ENCODE measurements at places on chromosomes 7 and 10.
A peak's percentile ranks its signal among the peaks of the same experiment; 100 is the strongest.

- DNase-seq, result no peak
These were observed 29.1 kb downstream of the FAS start for GRCh38 chr10:89019569-89020327.

DNA sequence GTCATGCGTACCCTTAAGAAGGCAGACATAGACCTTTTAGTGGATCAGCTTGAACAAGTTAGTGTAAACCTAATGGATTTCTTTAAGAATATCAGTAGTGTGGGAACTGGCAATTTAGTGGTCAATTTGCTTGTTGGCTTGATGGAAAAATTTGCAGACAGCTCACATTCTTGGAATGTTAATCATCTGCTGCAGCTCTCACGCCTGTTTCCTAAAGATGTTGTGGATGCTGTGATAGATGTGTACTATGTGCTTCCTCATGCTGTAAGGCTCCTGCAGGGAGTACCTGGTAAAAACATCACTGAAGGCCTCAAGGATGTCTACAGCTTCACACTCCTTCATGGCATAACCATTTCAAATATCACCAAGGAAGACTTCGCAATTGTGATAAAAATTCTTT lies 103.4 kb downstream of the ABCA13 start:
- no peak for DNase-seq

GRCh38 chr10:54530299-54530698 lies 270.7 kb downstream of the PCDH15 start:
- no peak for DNase-seq

DNA sequence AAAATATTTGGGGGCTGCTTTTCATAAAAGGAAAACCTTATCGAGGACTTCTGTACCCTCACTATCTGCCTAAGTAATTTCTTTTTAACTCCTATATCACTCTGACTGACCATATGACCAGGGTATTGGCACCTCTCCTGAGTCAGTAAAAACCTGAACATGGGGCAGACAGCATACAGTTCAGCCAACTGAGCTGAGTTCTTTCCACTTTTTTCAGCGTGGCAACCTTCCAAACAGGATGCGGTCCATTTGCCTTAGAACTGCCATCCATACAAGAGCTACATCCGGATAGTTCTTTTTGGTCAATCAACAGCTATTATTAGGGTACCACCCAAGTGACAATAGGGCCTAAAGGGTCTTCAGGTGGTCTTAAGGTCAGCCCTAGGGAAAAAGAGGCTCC lies 122.6 kb downstream of the MARCHF5 start:
- DNase-seq, result no peak

- DNase-seq, result no peak
These were observed 94.3 kb downstream of the DLG5 start for GRCh38 chr10:77832238-77832637.

GRCh38 chr7:99597762-99598501 lies at the start of gene TMEM225B:
Gene TMEM225B, plus strand, starts transcription at chr7:99598267. Its CDS starts 6,122 bp downstream, at chr7:99604389.
- DNase-seq, result no peak

GRCh38 chr7:80719261-80719660 lies 80.8 kb downstream of the CD36 start:
- no peak for DNase-seq

DNA sequence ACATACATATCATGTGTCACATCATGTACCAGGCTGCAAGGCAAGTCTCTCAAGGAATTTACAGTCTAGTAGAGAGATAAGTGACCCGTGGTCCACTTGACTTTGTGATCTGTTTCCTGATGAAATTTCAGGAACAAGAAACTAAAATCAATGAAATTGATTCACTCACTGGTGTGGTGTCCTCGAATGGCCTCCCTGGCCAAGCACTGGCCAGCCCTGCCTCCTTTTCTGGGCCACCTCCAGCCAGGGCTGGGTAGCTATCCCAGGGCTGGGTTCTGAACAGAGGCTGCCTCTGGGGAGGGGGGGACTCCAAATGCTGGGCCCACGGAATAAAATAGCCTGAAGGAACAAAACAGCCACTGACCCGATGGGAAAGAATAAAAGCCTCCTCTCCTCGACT lies 182.2 kb downstream of the HERPUD2 start:
- no peak for DNase-seq

DNA sequence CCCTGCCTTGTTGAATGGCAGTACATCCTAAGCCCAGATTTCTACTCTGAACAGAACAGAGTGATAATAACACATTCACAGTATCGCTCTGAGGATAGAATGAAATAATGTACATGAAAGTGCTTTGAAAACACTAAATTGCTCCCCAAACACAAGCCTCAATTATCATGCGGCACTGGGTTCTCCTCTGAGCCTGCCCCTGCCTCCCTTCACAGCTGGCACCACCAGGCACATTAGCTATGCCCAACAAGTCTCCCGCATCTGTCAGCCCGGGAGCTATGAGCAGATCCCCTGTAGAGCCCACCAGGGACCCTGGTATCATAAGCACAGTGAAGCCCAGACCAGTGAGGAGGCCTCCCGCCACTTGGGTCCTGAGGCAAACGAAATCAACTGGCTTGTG lies 405.5 kb downstream of the GRID1 start:
- DNase-seq, result no peak

DNA sequence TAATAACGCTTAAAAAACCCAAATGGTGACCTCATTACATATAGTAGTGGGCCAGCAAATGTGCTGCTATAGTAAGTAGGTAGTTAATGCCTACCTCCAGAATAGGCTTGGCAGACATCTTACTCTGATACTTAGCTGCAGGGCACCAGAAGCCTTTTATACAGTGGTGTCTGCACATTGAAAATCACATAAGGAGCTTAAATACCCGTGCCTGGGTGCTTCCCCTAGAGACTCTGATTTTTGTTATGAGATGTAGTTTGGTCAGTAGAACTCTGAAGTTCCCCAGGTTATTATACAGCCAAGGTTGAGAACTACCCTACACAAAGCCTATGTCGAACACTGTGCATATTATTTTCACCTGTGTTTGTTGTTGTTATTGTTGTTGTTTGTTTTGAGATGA lies 47.2 kb downstream of the ANKIB1 start:
- DNase-seq, result no peak

- no peak for DNase-seq
These were observed 111.6 kb upstream of the KLF14 start for GRCh38 chr7:130845581-130846085.

GRCh38 chr7:16420329-16420648 lies 1.0 kb downstream of the CRPPA start:
- no peak for DNase-seq

DNA sequence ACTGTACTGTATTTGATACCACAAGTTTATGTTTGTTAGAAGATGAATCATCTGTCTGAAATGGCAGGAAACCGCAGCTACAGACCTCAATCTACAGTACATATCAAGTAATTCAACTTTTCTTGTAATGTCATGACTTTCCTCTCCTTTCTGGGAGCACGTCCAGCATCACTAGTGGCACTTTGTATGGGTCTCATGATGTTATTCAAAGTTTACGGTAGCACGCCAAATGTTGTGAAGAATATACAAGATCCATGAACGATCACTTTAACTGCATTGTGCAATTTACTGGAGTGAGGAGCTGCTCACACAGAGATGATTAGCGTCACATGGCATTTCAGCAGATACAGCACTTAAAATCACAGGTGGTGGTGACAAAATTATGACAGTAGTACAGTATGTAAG lies 257.8 kb upstream of the GNAI1 start:
- no peak for DNase-seq

DNA sequence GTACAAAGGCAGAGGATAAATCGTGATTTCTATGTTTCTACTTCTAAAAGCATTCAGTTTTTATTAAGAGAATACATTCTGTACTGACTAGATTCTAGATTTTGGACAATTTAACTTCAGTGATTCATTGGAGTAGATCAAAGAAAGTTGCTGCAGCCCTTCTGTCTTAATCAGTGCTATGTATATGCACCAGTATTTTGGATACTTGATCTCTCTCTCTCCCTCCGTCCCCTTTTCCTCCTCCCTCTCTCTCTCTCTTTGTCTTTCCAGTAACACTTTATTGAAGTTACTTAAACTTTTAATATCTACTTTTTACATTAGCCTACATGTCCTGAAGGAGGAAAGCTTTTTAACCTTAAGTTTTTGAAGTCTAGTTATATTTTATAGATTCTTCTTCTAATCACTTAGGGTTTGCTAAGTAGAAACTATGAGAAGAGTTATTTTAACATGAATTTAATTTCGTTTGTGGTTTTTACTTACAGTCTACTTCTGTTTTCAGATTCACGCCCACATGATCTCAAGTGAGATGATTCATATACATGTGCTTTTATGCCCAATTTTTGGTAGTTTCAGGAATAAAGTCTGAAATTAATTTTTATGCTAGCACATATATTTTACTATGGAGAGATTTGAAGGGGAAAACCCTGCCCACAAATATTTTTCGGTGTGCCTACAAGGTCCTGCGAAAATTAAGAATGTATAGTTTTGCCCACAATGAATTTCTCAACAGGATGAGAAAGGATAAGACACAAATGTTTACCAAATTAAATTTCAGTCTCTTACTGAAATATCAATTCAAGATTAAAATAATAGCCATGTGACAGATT lies 9.1 kb downstream of the MDFIC start:
- DNase-seq, result no peak

GRCh38 chr10:3995302-3996210 lies 210.5 kb upstream of the KLF6 start:
- no peak for DNase-seq

DNA sequence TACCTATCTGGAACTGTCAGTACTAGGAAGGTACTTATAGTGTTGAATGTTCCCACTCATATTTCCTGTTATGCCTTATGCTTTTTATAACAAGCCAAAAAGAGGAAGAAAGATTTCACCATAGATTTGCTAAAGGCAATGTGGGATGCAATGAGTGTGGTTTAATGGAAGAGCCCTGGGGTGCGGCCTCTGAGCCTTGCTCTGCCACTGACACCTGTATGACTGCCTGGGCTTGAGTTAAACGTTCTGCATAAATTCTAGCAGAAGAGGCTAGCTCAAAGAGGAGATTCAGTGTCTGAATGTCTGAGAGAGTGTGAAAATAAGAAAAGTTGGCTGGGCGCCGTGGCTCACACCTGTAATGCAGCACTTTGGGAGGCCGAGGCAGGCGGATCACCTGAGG lies 143.8 kb downstream of the TPST1 start:
- peak; percentile 13 for DNase-seq

GRCh38 chr7:37683246-37684120 lies at the start of gene GPR141:
Gene GPR141, plus strand, starts transcription at chr7:37683766. Its CDS starts 56,628 bp downstream, at chr7:37740394.
- peak; percentile 35 for DNase-seq

- DNase-seq, result no peak
These were observed 13.6 kb upstream of the GPR37 start for GRCh38 chr7:124779194-124779593.

- DNase-seq, result no peak
These were observed 9.8 kb downstream of the AGBL3 start for GRCh38 chr7:134996097-134996550.

- no peak for DNase-seq
These were observed 40.4 kb downstream of the NPVF start for GRCh38 chr7:25187932-25188331.

DNA sequence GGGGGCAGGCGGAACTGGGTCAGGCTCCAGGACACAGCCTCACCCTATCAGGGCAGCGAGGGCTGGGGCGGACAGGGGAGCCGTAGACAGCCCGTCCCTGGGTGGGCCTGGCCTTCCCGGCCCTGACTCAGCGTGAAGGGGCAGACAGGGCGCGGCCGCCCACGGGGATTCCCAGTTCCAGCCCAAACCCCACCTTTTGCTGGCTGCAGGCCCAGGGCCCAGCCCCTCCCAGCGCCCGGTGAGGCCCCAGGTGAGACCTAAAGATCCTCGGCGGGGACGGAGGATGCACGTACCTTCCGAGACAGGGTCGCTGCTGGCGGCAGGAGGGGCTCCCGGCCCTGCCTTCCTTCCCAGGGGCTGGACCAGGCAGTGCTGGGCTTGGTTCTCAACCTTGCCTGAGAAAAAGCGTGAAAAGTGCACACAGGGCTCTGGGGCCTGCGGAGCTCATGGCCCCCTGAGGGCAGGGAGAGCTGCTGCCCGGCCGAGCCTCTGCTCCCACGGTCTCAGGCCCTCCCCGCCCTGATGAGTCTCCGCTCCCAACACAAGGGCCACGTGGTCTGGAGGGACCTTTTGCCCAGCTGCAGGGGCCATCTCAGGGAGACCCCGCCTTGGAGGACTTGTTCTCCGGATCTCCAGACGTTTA lies 43.9 kb upstream of the DNAJB6 start:
- no peak for DNase-seq

- DNase-seq, result peak; percentile 19
These were observed 108.3 kb downstream of the ZMIZ1 start for GRCh38 chr10:79176949-79177602.

GRCh38 chr10:102335184-102335583 lies 60.3 kb upstream of the NFKB2 start:
- DNase-seq, result no peak

GRCh38 chr10:79247373-79248137 lies 99.7 kb upstream of the PPIF start:
- DNase-seq, result no peak

DNA sequence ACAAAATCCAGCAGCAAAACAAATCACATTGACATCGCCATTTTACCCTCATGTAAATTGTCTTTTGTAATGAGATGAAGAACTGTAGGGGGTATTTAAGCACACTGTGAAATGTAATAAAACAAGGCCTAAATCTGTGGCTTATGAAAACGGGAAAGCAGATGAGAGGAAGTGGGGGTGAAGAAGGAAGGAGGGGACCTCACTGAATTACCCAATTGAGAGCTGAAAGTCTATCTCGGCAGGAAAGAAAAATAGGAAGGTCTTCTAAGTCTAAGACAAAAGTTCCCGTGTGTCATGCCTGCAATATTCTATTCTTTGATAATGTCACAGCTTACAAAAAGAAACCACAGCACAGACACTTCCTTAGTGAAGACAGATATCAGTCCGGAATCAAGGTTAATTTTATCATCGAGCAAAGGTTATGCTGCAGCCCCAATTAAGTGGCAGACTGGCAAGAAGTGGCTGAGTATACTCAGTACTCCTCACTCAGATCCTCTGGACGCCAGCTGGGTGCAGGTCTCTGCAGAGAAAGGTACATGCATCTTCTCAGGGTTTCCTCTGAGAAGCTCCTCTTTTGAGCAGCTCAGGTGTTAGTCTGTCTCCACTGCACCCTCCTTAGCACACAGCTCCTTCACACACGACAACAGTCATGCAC lies 239.7 kb downstream of the FANK1 start:
- no peak for DNase-seq

- no peak for DNase-seq
These were observed 34.2 kb downstream of the CAMK2B start for GRCh38 chr7:44291066-44291732.

DNA sequence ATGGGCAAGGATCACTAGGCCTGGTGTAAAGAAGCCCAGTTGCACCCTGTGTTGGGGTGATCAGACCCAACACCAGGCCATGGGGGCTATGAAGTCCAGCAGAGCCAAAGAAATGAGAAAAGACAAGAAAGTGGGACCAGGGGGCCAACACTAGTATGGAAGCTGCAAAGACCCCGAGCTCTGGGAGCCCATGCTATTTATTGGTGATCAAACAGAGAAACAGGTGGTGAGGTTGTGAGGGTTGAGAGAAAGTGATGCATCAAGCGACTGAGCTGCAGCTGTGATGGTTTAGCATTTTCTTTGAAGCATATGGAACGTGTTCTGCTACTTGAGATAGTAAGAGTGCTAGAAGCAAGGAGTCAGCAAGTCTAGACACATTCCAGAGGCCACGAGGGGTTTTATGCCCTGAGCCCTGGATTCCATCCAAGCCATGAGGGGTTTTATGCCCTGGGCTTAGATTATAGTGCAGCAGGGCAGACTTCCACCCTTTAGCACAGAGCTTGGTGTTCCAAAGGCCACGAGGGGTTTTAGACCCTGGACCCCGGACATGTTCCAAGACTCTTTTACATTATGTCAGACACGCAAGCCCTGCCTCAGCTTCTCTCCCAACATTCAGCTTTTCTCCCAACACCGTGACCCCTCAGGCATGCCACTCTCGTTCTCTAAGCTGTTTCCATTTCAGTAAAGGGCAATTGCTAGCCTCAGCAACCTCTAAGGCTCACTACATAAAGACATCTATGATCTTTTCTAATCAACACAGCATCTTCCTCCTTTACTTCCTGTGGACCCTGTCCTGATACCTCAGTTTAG lies 43.1 kb upstream of the GPAM start:
- no peak for DNase-seq

All from NAMALWA (cell line).